ENCODE measurements at places on chromosomes 3 and 15.

DNA sequence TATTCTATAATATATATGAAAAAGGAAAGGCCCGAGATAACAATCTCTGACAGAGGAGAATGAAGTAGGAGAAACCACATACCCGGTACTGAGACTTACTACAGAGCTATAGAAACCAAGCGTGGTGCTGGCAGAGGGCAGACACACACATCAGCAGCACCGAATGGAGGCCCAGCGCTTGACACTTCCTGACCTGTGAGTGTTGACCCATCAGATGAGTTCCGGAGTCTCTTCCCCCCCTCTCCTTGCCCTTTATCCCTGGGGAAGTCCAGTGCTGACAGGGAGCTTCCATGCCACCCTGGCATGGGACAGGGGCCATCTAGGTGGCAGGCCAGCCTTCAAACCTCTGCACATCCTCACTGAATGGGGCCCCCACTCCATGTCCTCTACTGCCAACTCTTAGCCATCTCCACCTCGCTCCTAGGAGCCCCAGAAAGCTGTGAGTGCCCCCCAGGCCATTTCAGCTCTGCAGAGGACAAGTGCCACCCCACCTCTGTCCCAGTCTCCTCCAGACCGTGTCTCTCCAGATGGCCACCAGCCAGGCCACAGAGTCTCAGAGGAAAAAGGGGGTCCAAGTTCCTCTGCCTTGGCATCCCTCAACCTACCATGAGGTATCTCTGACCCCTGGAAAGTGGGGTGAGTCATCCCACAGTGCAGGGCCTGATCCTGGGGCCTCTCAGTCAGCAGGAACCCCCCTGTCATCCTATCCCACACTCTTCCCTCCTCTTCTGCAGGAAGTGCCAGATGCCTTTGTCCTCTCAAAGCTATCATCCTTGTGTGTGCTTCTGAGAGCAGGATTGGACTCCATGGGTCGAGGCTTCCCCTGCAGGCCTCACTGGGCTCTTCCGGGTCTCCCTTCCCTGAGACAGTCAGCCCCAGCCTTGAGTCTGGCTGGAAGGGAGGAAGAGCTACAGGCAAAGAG is 116.5 kb upstream of the ALDH1A3 start:
- no peak for DNase-seq

- DNase-seq, result no peak
These were observed 22.1 kb downstream of the PPP2R3A start for GRCh38 chr3:135987661-135988060.

- peak; percentile 19 for DNase-seq
These were observed 1.3 kb downstream of the PIK3CA start for GRCh38 chr3:179149406-179149867.

DNA sequence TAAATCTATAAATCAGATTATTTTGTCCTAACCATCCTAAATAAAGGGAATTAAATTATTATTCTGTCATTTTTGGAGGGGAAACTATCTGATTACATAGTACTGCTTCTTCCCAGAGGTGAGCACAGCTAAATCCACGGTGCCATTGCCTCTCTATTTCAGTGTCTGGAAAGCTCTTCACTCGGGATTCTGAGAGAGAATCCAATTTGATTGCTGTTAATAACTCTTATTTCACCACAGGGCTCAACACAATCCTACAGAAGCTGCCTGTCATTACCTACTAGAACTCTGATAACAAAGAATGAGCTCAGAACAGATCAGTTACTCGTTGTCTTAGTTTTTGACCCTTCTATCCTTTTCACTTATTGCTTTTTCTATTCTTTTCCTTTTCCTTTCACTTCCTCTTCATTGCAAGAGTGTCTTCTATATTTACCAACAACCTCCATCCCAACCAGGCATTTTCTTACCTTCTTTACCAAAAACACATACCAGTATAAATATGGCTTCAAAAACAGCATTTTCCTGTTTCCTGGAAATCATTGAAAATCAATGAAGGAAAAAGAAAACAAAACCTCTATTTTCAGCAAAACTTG is 30.4 kb downstream of the OXNAD1 start:
- DNase-seq, result no peak

DNA sequence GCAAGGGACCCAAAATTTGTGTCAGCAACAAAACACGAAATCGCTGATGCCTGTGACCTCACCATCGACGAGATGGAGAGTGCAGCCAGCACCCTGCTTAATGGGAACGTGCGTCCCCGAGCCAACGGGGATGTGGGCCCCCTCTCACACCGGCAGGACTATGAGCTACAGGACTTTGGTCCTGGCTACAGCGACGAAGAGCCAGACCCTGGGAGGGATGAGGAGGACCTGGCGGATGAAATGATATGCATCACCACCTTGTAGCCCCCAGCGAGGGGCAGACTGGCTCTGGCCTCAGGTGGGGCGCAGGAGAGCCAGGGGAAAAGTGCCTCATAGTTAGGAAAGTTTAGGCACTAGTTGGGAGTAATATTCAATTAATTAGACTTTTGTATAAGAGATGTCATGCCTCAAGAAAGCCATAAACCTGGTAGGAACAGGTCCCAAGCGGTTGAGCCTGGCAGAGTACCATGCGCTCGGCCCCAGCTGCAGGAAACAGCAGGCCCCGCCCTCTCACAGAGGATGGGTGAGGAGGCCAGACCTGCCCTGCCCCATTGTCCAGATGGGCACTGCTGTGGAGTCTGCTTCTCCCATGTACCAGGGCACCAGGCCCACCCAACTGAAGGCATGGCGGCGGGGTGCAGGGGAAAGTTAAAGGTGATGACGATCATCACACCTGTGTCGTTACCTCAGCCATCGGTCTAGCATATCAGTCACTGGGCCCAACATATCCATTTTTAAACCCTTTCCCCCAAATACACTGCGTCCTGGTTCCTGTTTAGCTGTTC is 34.9 kb downstream of the CHDH start:
- DNase-seq, result no peak

GRCh38 chr3:9909221-9910013 is 6.8 kb downstream of the IL17RE start:
- no peak for DNase-seq

DNA sequence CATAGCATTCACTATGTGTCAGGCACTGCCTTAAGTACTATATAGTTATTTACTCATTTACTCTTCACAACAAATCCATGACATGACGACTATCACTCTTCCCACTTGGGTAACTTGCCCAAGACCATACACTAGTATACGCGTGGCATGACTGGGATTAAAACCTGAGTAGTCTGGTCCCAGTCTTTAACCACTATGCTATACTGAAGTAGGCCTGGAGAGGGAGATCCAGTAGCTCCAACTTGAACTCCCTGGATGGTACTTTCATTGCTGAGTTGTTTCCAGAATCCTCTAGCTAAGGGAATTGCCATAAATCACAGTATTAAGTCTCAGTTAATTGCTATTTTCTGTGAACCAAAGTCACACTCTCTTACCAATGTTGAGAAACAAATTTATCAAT is 116.2 kb upstream of the LSAMP start:
- no peak for DNase-seq

- DNase-seq, result no peak
These were observed 55.2 kb upstream of the SMAD6 start for GRCh38 chr15:66646799-66647198.

- no peak for DNase-seq
These were observed 48.4 kb downstream of the GBE1 start for GRCh38 chr3:81713031-81713430.

- no peak for DNase-seq
These were observed 58.3 kb upstream of the TRAK1 start for GRCh38 chr3:42032693-42033349.

- DNase-seq, result no peak
These were observed 241.8 kb upstream of the NR2F2 start for GRCh38 chr15:96088650-96089049.

- DNase-seq, result no peak
These were observed 39.7 kb downstream of the GLDN start for GRCh38 chr15:51380999-51381806.

GRCh38 chr15:41797201-41797944 is 23.1 kb downstream of the MAPKBP1 start:
- no peak for DNase-seq

GRCh38 chr3:145286937-145287336 is 874.0 kb downstream of the PLOD2 start:
- DNase-seq, result no peak

DNA sequence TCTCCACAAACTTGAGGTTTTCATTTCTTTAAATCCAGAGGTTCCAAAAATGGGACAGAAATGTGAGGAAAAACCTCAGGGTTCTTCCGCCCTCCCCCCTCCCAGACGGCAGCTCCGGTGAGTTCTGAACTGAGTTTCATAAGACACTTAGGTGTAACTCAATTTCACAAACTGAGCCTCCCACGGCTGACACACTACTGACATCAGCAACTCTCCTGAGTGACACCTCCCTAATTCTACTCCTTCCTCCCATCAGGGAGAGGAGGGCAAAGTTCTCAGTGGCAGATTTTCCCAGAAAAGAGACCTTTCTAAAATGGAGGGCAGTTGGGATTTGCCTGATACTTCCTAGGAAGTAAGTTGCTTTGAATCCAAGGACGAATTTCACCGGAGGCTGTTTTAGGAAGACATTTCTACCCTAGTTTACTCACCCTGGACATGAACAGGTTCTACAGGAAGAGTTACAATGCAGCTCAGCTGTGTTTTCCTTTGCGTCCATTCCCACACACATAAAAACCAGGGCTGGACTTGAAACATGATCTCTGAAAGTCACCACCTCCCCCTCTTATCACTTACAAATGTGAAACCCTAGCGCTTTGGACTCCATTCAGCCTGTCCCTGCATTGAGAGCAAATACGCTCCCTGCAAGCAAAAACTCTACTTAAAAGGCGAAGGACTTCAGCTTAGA is 78.1 kb upstream of the LMOD3 start:
- peak; percentile 82 for DNase-seq

- no peak for DNase-seq
These were observed 1.0 kb downstream of the ZNF589 start for GRCh38 chr3:48241796-48242455.

DNA sequence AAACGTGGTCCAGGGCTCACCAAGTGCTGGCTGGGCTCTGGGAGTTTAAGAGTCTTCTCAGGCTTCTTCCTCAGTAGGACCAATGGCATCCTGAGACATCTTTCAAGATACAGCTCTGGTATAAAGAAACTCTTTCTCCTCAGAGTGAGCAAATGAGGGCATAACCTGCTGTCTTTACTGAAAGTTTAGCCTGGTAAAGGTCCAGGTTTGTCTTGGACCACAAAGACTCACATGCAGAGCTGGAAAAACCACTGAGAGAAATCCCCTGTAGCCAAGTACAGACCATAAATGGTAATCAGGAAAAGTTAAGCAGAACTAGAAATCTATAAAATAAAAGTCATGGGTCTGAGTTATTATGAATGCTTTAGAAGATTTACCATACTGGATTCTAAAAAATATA is 23.1 kb downstream of the CD47 start:
- no peak for DNase-seq

DNA sequence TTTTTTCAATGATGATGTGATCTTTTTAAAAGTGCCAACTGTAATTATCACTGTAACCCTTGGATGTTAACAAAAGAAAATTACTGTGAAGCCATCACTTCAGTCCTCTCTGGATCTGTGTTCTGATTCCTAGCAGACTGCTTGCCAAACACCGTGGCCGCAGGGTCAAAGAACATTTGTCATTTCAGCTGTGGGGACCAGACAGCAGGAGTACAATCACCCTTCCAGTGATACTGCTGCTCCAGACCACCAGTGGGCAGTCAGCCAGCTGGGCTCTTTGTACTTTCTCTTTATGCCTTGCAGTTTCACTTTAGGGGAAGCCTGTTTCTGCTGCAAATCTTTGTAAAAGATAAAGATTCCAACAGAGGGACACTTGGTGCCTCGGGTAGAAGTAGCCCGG is 770.0 kb downstream of the GRM7 start:
- DNase-seq, result no peak

DNA sequence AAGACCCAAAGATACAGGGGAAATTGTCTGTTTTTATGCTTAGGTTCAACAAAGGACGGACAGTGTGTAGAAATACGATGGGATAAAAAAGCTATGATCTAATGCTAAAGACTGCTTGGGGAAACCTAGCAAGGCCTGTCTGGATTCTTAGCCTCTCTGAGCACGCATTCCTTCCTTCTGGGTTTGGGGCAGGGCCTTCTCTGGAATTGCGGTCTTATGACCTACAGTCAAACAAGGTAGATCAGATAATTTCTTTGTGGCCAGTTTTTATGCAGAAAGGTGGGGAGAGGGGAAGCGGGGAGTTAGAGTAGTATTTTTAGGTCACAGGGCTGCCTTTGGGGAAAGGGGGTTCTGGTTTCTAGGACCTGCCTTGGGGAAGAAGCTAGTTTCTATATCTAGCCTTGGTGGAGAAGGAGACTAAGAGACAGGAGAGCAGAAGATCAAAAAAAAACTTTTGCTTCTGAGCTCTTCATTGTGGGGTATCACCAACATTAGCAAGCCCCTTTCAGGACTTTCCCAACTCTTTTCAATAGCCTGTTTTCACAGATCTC is 39.1 kb upstream of the LIPC start:
- DNase-seq, result no peak

DNA sequence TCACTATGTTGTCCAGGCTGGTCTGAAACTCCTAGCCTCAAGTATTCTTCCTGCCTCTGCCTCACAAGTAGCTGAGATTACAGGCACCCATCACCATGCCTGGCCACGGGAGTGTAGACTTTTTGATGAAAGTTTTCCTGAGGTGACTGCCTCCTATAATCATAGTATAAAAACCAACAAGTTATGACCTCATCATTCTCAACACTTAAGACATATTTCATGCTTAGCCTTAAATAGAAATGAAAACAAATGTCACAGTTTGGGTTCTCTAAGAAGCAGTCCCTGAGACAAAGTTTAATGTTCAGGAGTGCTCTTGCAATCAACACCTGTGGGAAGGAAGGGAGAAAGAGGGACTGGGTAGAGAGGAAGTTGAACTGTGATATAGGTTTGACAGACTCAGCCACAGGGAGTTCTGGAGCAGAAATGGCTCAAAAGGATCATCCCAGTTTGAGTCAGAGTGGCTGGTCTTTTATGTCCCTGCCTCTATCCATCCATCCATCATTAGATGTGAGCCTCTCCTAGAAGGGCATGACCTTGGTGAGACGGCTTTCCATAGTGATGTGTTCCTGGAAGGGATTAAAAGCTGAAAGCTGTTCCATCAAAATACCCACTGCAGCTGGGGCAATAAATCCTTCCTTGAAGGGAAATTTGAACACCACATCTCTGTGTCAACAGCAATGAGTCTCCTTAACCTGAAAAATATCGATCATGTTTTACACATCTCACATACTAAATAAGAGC is 16.2 kb upstream of the ABHD5 start:
- no peak for DNase-seq

GRCh38 chr3:129824926-129825541 is 68.5 kb downstream of the TMCC1 start:
- DNase-seq, result peak; percentile 64
